A549 treated with Mapracorat at 1 μM for 4 hours (cell line): ENCODE measurements at places on chromosomes 7 and 10. TPM values are rescaled to one million over a fixed set of nuclear protein-coding genes. Genes with fewer than 3 reads are reported as not detected.

Gene LHFPL3
- not detected in 5 replicates for total RNA-seq

Gene TAS2R4
- 0.07 to 0.16 TPM (median 0.14 TPM) in 5 replicates for total RNA-seq

Gene OR2A42
- not detected in 5 replicates for total RNA-seq

Gene HMX3
- not detected in 5 replicates for total RNA-seq

Gene MAT1A
- total RNA-seq: 0.05 to 0.28 TPM (median 0.05 TPM) in 3 of 5 replicates, not detected in the others

Gene SCIN
- 0.26 to 0.53 TPM (median 0.32 TPM) in 5 replicates for total RNA-seq

Gene ELN
- 0.05 to 0.10 TPM (median 0.06 TPM) in 3 of 5 replicates, not detected in the others for total RNA-seq

Gene ZNF239
- total RNA-seq: 1.7 to 2.5 TPM (median 1.9 TPM) in 5 replicates
